H1 (cell line): ENCODE measurements at places on chromosomes 16 and 17.

GRCh38 chr16:89044418-89045180 is 49.1 kb upstream of the ACSF3 start:
- no peak for DNase-seq

DNA sequence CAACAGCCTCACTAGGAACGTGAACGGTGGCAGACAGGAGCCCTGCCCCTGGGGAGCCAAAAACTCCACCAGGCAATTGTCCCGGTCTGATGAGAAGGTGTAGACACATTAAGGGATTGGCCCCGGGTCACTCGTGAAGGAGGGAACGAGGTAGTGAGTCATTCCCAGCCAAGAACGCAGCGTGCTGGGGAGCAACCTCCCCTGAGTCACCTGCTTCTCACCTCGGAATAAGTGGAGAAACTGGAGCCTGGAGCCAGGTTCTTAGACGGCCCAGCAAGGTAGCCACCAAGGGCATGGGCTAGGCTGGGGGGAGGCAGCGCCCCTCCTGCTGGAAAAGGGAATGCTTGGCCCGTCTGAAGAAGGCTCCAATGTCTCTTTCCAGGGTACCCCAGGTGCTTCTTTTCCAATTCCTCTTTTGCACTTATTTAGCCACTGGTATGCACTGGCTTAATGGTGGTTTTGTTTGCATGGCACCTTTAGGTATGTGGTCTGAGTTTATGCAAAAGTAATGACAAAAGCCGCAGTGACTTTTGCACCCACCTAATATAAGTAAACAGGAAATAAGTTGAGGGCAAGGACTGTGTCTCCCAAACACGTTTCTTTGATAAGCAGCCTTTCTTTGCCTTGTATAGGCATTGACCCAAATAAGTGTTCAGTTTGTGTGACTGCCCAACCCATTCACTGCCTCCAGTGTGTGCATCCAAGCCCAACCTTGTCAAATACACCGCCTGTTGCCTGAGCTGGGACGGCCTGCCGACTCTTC is 1.8 kb upstream of the HELZ start:
- DNase-seq, result peak; percentile 63

DNA sequence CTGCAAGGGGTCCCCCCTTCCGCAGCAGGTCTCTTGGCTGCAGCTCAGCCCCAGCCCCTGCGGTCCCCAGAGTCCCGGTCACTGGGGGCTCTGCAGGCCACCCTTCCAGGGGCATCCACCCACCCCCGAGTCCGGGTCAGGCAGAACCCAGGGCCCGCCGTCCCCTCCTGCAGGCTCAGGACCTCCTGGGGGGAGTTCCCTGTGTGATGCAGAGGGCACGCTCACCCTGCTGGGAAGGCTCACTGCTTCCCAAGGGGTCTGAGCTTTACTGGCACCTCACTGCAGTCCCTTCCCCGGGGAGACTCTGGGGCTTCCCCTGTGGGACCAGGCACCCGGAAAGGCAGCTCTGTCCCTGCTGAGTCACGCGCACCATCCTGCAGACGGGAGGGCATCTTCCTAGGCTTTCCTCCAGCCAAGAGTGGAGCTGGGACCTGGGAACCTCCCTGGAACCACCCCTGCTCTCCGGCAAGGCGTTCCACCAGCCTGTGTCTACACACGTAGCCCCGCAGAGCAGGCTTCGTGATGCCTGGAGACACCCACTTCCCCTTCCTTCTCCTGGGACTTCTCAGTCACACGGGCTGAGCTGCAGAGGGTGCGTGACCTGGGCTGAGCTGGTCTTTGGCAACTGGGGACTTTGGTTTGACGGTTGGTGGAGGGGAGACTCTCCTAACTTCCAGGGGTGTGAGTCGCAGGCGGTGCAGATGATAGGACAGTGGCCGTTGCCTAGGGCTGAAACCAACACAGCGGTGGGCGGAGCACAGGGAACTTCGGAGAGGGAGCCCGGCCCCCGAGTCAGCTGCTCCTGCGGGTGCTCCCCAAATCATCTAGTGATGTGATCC is 23.4 kb downstream of the SLC25A10 start:
- DNase-seq, result no peak

DNA sequence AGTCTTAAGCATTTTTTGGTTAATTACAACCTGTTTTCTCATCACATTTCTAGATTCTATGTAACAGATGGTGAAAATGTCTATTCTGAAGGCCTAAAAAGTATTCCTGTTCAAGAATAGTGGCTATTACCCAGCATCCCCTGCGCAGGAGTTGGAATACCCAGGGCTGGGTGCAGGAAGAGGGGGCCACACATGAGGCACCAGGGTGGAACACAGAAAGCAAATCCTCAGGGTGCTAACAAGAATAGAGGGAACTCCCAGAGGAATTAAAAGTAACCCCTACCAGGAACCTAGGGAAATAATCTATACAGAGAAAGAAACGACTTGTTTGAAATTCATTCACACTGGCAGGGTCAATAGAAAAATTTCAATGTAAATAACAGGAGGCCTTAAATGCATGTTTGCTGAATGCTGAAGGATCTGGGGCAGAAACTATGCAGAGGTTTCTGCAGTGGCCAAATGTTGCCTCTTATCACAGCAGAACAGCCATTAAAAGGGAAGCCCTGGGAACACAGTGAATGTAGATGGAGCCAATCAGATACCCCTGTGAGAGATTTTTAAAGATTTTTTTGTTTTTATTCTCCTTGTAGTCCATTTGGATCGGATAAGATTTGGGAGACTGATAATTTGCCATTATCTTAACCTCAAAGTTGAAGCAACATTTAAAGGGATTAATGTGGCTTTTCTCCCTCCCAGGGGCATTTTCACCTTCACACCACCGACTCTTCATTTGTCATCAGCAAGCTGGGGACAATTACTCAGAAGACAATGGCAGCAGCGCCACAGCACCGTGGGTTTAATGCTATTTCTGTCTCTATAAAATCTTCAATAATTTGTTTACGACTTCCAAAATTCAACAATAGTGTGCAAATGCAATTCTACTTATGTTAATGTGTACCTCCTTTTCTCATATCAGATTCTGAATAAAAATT is 196.0 kb upstream of the PSMD7 start:
- DNase-seq, result no peak

GRCh38 chr17:3834811-3835210 is 11.2 kb downstream of the NCBP3 start:
- DNase-seq, result no peak
